Cardiac atrium fibroblast (primary cell): ENCODE measurements at places on chromosomes 2 and 18. TPM values are rescaled to one million over a fixed set of nuclear protein-coding genes. Genes with fewer than 3 reads are reported as not detected.

LIPT1 gene
- 11.8 and 13.5 TPM in 2 replicates for total RNA-seq

RUFY4 gene
- total RNA-seq: not detected in 2 replicates

CGREF1 gene
- total RNA-seq: 11.6 and 28.2 TPM in 2 replicates

GULP1 gene
- total RNA-seq: 2.9 and 7.9 TPM in 2 replicates

CFAP65 gene
- total RNA-seq: not detected in 2 replicates

CELF4 gene
- total RNA-seq: not detected in 2 replicates

CYTIP gene
- total RNA-seq: not detected in 2 replicates

CD8B2 gene
- not detected in 2 replicates for total RNA-seq

UPP2 gene
- total RNA-seq: not detected in 2 replicates

ST6GAL2 gene
- 0.18 TPM in 1 of 2 replicates, not detected in the other for total RNA-seq

FAM124B gene
- total RNA-seq: 1.8 and 4.5 TPM in 2 replicates

FRZB gene
- total RNA-seq: 0.49 TPM in 1 of 2 replicates, not detected in the other

ANKRD30B gene
- not detected in 2 replicates for total RNA-seq

SULT1C2 gene
- total RNA-seq: not detected in 2 replicates

MEP1B gene
- total RNA-seq: not detected in 2 replicates

CIDEA gene
- total RNA-seq: not detected in 2 replicates

GPR155 gene
- 2.5 and 6.0 TPM in 2 replicates for total RNA-seq

NETO1 gene
- total RNA-seq: 0.54 TPM in 1 of 2 replicates, not detected in the other

FHOD3 gene
- under 0.01 and 0.18 TPM in 2 replicates for total RNA-seq

RSAD2 gene
- total RNA-seq: not detected in 2 replicates

PPP1CB gene
- total RNA-seq: 54.0 and 88.9 TPM in 2 replicates

TMEM17 gene
- 1.4 and 1.5 TPM in 2 replicates for total RNA-seq

SMYD5 gene
- total RNA-seq: 13.2 and 14.9 TPM in 2 replicates

COL3A1 gene
- total RNA-seq: 9,456 and 10,579 TPM in 2 replicates

SETBP1 gene
- total RNA-seq: 1.4 and 2.3 TPM in 2 replicates

COMMD1 gene
- total RNA-seq: 34.7 and 45.9 TPM in 2 replicates

RNF125 gene
- 0.16 and 0.36 TPM in 2 replicates for total RNA-seq
